ENCODE measurements at places on chromosomes 3 and 15.

GRCh38 chr3:34995796-34996430 is 643.4 kb upstream of the ARPP21 start:
- DNase-seq, result no peak

- no peak for DNase-seq
Observed at GRCh38 chr3:102745881-102746280, 311.1 kb downstream of the ZPLD1 start.

- DNase-seq, result no peak
Observed at GRCh38 chr3:27125821-27126501, 243.2 kb downstream of the NEK10 start.

- no peak for DNase-seq
Observed at GRCh38 chr15:66505430-66505811, 295 bp downstream of the ZWILCH start.

DNA sequence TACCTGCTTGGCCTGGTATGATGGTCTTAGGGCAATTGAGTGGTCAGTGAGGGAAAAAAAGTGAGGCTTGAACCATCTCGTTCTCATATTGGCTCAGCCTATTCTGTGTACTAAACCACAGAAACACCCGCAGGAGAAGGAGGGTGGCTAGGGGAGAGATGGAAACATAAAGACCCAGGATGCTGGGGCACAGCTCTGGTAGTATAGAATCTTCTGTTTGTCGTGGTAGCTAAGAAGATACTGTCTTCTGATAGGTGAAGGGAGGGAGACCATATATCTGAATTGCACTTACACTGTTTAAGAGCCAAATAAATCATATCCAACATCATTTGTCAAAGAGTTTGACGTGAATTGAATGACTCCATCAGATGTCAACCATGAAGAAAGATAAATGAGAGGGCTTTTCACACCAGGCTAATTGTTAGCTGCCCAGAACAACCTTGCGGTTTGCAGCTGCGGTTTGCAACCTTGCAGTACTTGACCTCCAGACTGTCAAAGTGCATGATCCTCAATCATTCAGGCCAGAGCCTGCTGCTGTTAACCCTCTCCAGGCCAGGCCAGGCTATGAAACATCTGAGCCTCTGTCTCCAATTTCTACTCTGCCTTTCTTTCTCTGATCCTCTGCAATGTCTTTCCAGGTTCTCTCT is 40.9 kb upstream of the PIK3R4 start:
- DNase-seq, result no peak

- no peak for DNase-seq
Observed at GRCh38 chr15:42914728-42915497, 5.7 kb downstream of the TTBK2 start.

GRCh38 chr15:76286271-76286879 is 24.9 kb downstream of the ETFA start:
- peak; percentile 2 for DNase-seq

- no peak for DNase-seq
Observed at GRCh38 chr15:56877255-56877970, 41.0 kb upstream of the TCF12 start.

GRCh38 chr15:70875001-70875782 is 17.0 kb downstream of the THAP10 start:
- DNase-seq, result no peak

GRCh38 chr3:133758964-133759739 is 13.0 kb downstream of the TF start:
- DNase-seq, result no peak

DNA sequence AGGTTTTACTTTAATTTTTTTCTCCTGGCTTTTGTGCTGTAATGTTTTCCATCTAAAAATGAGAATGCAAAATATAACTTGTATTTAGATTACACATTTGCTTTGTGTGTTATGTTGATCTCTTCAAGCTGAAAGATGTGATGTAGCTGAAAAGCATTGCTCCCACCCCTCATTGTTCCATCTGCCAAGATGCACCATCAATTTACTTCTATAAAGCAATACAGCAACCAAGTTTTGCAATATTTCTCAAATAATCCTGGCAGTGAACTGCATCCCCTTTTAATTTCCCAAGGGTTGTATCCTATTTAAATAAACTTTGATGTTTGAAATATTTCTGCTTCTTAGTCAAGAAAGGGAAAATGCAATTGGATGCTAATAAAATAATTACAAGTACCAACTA is 52.6 kb upstream of the DUT start:
- DNase-seq, result no peak

DNA sequence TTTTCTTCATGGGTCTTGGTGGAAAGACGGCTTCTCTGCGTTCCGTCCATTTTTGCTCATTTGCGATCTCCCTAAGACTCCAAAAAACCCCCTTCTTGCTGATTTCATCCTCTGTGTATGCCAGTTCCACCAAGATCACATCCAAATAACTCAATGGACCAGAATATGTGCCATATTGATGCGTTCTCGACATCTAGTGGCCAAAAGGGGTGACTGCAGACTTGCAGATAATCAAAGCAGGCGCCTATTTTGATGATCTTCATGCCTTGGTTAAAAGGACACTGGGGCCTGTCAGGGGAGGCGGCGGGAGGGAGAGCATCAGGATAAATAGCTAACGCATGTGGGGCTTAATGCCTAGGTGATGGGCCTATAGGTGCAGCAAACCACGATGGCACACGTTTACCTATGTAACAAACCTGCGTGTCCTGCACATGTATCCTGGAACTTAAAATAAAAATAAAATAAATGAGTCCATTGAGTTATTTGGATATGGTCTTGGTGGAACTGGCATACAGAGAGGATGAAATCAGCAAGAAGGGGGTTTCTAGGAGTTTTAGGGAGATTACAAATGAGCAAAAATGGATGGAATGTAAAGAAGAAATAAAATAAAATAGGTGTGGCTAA is 104.2 kb upstream of the RAD18 start:
- no peak for DNase-seq

- DNase-seq, result no peak
Observed at GRCh38 chr15:39801641-39802309, 19.1 kb upstream of the FSIP1 start.

DNA sequence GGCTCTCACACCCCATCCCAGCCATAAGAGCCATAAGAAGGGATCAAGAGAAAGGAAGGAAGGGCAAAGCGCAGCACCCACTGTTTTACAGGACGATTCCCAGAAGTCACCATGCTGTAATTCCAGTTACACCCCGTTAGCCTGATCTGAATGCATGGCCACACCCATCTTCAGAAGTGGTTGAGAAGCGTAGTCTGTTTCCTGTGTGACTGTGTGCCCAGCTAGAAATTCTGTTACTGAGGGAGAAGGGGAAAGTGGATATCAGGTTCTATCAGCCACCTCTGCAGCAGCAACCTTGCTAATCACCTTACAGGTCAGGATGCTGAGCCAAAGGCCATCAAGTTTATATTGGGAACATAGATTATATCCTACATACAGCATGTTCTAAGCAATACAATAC is 260.0 kb downstream of the ABHD5 start:
- no peak for DNase-seq

GRCh38 chr15:45606413-45606812 is 19.2 kb downstream of the BLOC1S6 start:
- no peak for DNase-seq

All from stimulated activated CD8-positive, alpha-beta memory T cell treated with anti-CD3 and anti-CD28 coated beads, Interleukin-2, amount 100 ng/mL, for 1 hour (primary cell).